ENCODE measurements at places on chromosomes 4 and X. TPM values are rescaled to one million over a fixed set of nuclear protein-coding genes. Genes with fewer than 3 reads are reported as not detected.

ARHGAP24 gene
- 52.7 TPM for total RNA-seq

ARAP2 gene
- 8.7 TPM for total RNA-seq

ITIH6 gene
- 0.11 TPM for total RNA-seq

ATP7A gene
- total RNA-seq, result 23.7 TPM

TMEM47 gene
- total RNA-seq, result 86.8 TPM

MID1 gene
- 70.7 TPM for total RNA-seq

FGA gene
- not detected for total RNA-seq

TEX11 gene
- 0.33 TPM for total RNA-seq

SH3BP2 gene
- total RNA-seq, result 31.3 TPM

PPBP gene
- 17.5 TPM for total RNA-seq

ZXDA gene
- total RNA-seq, result 15.6 TPM

HELT gene
- total RNA-seq, result 1.0 TPM

PARM1 gene
- 47.4 TPM for total RNA-seq

USP51 gene
- total RNA-seq, result 9.1 TPM

STATH gene
- not detected for total RNA-seq

XK gene
- total RNA-seq, result 5.8 TPM

CXorf49B gene
- total RNA-seq, result not detected

NHSL2 gene
- 15.6 TPM for total RNA-seq

AIFM1 gene
- 20.5 TPM for total RNA-seq

NDP gene
- 13.5 TPM for total RNA-seq

BMPR1B gene
- total RNA-seq, result 13.0 TPM

CLDN22 gene
- total RNA-seq, result not detected

CXCL1 gene
- 2.7 TPM for total RNA-seq

NWD2 gene
- 9.1 TPM for total RNA-seq

TCP11X2 gene
- total RNA-seq, result 6.8 TPM

MSL3 gene
- total RNA-seq, result 23.5 TPM

TEX13D gene
- not detected for total RNA-seq

NKX1-1 gene
- total RNA-seq, result not detected

MAGEA2B gene
- total RNA-seq, result not detected

APLN gene
- 2.8 TPM for total RNA-seq

GPR50 gene
- total RNA-seq, result not detected

CFP gene
- total RNA-seq, result 5.2 TPM

DUX4 gene
- not detected for total RNA-seq

MGARP gene
- 98.1 TPM for total RNA-seq

GYPE gene
- 2.6 TPM for total RNA-seq

MAGT1 gene
- 51.7 TPM for total RNA-seq

SLC49A3 gene
- total RNA-seq, result 3.5 TPM

PDE5A gene
- 101 TPM for total RNA-seq

ASMTL gene
- 22.1 TPM for total RNA-seq

MAOA gene
- total RNA-seq, result 58.4 TPM

CCDC120 gene
- total RNA-seq, result 5.6 TPM

TENM3 gene
- total RNA-seq, result 88.6 TPM

SH3D19 gene
- 59.9 TPM for total RNA-seq

SOD3 gene
- total RNA-seq, result 19.7 TPM

ADAMTS3 gene
- total RNA-seq, result 11.3 TPM

PDCL2 gene
- total RNA-seq, result not detected

KLHL13 gene
- total RNA-seq, result 36.2 TPM

FRAS1 gene
- 23.5 TPM for total RNA-seq

Data from camera-type eye (tissue), 1 donor.